ENCODE measurements at places on chromosomes 1 and 21.

DNA sequence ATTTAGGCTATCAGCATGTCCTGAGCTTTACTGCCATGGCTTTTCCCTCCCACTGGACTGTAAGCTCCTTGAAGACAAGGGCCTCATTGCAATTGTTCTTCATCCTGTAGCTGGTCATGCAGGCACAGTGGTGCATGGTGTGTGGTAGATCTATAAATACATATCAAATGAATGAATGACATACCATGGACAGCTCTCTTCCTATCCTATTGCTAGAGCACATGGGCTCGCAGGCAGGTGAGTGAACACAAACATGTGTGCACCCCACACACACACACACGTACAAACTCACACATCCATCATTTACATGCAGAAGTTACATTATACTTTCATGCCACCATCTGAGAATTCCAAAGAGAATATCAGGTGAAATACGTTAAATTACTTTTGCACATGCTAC lies 172.9 kb upstream of the RUNX1 start:
- DNase-seq, result peak; percentile 26

DNA sequence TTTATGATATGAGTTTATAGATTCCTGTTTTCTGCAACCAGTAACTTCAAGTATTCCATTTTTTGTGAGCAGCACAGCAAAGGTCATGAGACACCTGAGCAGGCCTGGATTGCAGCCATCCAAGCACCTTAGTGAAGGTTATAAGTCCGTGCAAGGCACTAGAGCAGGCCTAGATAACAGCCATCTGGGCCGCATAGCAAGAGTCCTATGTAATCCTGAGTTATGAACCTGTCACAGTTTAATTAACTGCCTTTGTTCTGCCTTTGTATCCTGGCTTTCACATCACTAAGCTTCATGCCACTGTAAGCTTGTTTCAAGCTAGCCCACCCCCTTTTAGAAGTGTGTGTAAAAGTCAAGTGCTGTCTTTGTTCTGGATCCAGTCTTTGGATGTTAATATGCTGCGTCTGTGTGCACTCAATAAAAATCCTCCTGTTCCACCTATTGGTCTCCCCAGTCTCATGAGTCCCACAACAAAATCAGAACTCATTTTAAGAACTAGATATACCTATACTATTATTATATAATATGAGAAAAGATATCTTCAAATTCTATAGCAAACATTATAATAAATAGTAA lies 556.2 kb upstream of the CHRM3 start:
- DNase-seq, result no peak

GRCh38 chr1:169696273-169697100 lies 14.9 kb downstream of the SELL start:
- DNase-seq, result no peak

- no peak for DNase-seq
These were observed 19.4 kb downstream of the DFFB start for GRCh38 chr1:3876716-3877115.

DNA sequence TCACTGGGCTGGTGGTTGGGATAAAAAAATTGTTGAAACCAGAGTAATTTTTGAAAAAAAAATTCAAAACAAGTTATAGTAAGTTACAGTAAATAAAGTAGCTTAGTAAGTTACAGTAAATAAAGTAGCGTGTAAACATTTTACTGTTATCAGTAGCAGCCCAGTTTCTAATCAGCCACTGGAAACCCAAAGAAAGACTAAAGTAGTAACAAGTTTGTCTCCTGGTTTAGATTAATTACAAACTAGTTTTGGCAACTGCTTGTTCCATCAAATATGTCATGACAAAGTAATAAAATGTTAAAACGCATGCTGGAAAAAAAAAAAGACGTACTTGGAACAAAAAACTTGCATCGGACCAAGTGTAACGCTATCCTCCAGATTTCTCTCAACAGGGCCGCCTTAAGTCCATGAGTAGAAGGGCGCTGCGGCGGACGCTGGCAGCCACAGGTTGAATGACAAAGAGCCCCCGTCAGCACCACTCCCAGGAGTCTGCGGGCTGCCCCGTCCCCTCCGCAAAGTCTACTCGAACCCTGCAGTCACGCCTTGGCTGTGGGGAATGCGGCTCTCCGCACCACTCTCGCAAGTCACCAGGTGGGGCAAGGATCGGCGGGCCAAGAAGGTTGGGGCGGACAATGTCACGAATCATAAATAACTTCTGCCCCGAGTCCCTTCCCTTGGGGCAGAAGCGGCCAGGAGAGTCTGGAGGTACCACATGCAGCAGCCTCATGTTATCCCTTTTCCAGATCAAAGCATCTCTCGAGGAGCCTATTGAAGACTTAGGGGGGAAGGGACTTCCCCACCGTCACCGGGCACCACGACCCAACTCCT lies 837 bp downstream of the SLC16A1 start:
- DNase-seq, result peak; percentile 1

DNA sequence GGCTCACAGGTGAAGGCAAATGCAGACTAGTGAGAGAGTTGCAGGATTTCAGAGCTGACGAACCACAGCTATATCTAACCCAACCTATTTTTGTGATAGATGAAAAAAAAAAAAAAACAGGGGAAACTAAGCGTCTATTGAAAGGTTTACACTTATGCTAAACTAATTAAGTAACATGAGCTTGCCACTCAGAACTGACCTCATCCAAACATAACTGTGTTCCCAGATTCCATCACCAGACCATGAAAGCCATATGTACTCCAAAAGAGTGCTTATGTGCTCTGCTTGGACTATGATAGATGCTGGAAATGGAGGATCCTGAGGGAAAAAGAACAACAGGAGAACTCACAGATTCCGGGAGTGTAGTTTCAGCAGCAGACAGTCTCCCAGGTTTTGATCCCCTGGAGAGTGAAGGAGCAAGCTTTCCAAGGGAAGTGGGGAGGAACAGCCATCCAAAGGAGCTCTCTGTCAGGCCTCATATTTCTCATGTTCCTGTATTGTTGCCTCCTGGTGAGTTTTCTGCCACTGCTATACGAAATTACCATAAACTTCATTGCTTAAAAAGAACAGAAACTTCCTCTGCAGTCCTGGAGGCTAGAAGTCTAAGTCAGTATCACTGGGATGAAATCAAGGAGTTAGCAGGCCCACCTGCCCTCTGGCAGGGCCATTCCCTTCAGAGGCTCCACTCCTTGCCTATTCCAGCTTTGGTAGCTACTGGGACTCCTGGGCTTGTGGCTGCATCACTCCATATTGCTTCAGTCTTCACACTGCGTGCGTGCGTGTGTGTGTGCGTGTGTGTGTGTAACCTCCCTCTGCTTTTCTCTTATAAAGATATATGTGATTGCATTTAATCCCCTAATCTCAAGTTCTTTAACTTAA lies 38.1 kb downstream of the NIBAN1 start:
- DNase-seq, result no peak

DNA sequence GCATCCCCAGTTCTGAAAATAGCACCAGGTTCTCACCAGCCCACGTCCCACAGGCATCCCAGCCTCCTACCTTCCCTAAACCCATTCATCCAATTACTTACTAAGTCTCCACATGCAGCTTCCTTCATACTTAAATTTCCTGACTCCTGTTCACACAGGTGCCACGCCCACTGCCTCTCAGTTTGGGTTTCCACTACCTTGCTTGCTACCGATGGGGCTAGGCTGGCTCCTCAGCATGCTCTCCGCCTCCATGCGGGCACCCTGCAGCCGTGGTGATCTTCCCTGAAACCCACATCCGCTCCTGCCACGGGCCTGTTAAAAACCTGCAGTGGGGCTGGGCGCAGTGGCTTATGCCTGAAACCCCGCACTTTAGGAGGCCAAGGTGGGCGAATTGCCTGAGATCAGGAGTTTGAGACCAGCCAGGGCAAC lies 70.4 kb upstream of the ANGPTL1 start:
- no peak for DNase-seq

GRCh38 chr21:37273911-37274690 lies 7.0 kb upstream of the VPS26C start:
- no peak for DNase-seq

All from CD8-positive, alpha-beta T cell (primary cell).